ENCODE measurements at places on chromosomes 3 and 15. TPM values are rescaled to one million over a fixed set of nuclear protein-coding genes. Genes with fewer than 3 reads are reported as not detected.

Gene CHRNA5
- 1.3 TPM for total RNA-seq

Gene XRN1
- total RNA-seq: 30.7 TPM

DNA sequence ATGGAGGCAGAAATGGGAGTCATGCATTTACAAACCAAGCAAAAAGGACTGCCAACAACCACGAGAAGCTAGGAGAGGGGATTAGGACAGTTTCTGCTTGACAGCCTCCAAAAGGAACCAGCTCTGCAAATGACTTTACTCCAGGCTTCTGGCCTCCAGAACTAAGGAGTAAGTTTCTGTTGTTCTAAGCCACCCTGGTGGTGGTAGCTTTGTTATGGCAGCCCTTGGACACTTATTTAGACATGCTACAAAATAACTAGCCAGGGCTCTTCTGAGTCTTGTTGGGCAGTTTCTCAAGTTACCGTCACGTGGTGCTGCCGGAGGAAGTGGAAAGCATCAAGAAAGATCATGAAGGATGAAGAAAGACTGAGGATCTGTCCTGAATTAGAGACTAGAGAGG, 386.5 kb downstream of the LRTM1 start:
- DNase-seq: no peak

DNA sequence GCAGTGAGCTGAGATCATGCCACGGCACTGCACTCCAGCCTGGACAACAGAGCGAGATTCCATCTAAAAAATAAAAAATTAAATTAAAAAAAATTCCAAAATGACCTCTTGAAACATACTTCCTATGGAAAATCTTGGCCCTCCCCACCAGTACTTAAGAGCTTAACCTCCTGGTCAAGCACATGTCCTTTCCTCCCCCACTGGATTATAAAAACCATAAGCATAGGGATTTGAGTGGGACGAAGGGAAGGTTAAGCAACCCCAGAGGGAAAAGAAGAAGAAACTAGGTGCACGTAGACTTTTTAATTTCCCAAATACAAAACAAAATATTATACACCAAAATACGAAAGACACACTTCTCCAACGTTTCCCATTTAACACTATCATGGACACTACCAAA, 25.3 kb downstream of the SLC4A7 start:
- DNase-seq: no peak

DNA sequence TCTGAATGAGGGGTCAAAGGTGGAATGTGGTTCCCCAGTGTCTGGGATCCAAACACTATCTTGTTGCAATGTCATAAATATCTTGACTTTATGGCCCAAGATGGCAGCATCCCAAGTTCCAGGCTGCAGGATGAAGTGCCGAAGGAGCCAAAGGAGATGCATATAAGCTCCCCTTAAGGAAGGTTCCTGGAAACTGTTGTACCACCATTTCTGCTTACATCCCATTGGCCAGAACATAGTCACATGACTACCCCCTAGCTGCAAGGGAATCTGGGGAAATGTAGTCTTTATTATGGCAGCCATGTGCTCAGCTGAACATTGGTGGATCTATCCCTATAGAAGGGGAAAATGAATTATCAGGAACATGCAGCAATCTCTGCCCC, 54.3 kb downstream of the BDH1 start:
- no peak for DNase-seq

Gene ITIH4
- total RNA-seq: 4.6 TPM

Gene IL17RD
- 4.9 TPM for total RNA-seq

DNA sequence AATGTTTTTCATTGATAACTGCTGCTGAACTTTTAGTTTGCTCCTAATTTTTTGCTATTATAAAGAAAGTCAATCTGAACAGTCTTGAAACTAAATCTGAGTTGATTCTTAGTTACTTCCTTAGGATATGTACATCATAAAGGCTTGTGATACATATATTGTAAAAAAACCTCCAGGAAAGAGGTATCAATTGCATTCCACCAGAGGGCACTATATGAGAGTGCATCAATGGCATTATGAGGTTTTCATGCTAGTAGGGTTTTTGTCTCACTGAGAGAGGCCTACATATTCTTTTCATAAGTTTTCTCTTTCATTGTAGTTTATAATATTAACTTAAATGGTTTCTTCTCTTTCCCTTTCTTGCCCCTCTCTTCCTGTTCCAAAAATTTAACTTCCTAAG, 46.9 kb downstream of the PIK3R4 start:
- DNase-seq: no peak

DNA sequence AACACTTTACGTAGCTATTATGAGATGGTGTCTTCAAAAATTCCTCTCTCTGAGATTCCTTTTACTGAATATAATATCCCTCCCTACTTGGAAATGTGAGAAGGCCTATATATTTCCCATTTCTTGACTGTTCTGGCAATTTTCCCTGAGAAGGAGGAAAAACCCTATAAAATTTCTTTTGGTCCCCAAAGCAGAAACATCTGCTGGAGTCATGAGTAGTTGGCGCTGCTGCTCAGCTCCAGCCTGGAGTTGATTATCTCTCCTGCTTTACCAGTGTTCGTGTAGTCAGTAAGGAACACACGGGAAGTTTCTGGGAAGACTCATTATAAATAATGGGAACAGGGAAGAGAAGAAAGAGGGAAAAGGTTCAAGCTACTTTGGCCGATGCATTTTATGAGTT, 680.1 kb downstream of the EPHA3 start:
- no peak for DNase-seq

DNA sequence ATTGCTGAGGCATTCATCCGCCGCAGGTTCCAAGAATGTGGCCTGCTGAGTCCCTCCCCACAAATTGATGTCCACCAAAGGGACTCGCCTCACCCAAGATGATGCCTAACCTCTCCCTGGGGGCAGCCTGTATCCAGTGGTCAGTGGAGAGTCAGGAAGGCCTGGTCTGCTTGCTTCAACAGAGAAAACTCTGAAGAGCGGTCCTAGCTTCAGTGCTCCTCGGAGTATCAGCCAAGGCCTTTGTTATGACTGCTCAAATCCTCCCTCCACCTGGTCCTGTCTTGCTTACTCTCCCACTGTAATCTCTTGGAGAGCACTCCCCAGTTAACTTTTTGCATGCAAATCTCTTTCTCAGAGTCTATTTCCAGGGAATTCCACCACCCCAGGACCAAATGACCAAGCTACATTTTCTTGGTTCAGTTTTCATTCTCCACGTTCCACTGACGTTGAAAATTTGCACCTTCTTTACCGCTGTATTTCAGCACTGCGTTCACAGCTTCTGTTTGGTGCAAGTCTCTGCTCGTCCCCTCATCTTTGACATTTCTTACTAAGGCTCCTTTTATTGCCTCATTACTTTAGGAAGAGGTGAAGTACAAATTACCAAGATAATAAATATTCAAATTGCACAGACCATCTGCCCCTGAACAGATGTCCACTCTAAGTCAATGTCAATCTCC, 22.3 kb downstream of the CMTM7 start:
- no peak for DNase-seq

Gene CGNL1
- 13.7 TPM for total RNA-seq

- DNase-seq: no peak
Measured at GRCh38 chr15:31461375-31461774, 134.7 kb downstream of the KLF13 start.

DNA sequence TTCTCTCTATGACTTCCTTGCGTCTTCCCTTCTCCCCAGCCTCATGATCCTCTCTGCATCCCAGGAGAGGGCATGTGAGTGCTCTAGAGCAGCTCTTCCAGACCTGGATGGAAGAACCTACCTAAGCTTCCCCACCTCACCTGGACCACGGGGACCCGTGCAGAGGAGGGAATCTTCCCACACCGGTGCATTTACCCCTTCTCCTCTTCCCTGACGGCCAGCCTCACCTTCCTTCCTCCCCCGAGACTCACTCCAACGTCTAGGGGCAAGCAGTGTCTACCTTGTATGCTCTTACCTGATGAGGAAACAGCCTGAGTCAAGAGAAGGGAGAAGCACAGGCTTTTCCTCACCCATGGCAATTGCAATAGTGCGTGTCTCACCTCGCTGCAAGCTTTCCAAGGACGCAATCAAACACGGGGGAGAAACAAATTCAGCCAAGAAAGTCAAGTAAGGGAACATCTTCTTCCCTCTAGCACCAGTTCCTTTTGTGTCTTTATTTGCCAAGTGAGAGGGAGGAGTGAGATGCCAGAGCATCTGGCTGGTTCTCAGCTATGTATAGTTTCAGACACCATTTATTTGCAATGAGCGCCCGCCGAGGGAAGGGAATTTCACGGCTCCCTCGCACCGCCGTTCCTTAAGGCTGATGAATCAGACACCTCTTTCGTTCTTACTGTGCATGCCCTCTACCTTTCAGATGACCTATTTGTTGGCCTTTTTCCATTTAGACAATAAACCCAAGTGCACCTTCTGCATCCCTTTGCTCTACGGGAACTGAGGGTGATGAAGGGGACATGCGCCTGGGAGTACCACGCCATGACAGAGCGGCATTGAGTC, 1.8 kb upstream of the CCR9 start:
- no peak for DNase-seq

Gene LYZL4
- not detected for total RNA-seq

- DNase-seq: no peak
Measured at GRCh38 chr3:193764959-193765358, 172.0 kb downstream of the OPA1 start.

Gene IGSF11
- not detected for total RNA-seq

GRCh38 chr3:61610316-61610715, 48.9 kb downstream of the PTPRG start:
- no peak for DNase-seq

Gene FANCD2OS
- total RNA-seq: not detected

GRCh38 chr3:25558796-25559195, 105.9 kb downstream of the TOP2B start:
- DNase-seq: no peak

Gene NPAP1
- not detected for total RNA-seq

Gene COL8A1
- 303 TPM for total RNA-seq

All from omental fat pad (tissue), 4 donors.